RWPE2 (cell line): ENCODE measurements at places on chromosomes 11 and 22.
A peak's percentile ranks its signal among the peaks of the same experiment; 100 is the strongest.

GRCh38 chr11:33258631-33259205 lies 1.5 kb downstream of the HIPK3 start:
- H3K27me3 ChIP-seq = no peaks in the 10 kb centered on the region
- no peaks in the 10 kb centered on the region for H3K36me3 ChIP-seq
- peak overlapping the region; percentile 97 for H3K27ac ChIP-seq
- H3K4me3 ChIP-seq = peak overlapping the region; percentile 82

- H3K27me3 ChIP-seq = peaks cover 19% of the 10 kb centered on the region
- DNase-seq = no peak
- no peaks in the 10 kb centered on the region for H3K36me3 ChIP-seq
- no peaks in the 10 kb centered on the region for H3K4me1 ChIP-seq
Observed at GRCh38 chr22:37824674-37825641, 1.8 kb downstream of the GALR3 start.

DNA sequence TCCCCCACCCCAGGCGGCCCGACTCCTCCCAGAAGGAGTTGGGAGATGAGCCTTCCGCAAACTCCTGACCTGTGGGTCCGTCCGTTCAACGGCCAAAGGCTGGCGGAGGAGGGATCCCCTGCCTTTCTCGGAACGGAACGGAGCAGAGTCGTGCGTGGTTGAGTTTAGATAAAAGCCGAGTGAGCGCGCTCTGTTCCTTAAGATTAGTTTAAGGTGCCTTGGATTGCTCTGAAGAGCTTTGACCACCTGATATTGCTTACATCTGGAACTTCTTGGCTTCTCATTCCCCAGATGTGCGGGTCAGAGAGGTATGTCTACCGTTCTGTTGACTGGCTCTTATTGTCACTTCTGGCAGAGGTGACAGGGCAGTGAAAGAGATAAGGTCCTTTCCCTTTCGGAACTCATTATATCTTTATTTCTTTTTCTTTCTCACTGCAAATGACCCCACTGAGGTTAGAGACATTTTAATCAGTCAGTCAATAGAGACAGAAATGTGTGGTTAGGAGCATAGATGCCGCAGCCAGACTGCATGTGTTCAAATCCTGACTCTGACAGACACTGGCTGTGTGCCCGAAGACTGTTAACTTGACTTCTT lies at the start of gene TRIM6:
Gene TRIM6, plus strand, starts transcription at position 31 of the 595 bp plus-strand sequence. Its CDS starts 261 bp downstream, at position 292.
- peak; percentile 70 for DNase-seq
- peaks cover 20% of the 10 kb centered on the region for H3K4me1 ChIP-seq
- peak within 1 kb of the TSS; percentile 46 for H3K4me3 ChIP-seq

DNA sequence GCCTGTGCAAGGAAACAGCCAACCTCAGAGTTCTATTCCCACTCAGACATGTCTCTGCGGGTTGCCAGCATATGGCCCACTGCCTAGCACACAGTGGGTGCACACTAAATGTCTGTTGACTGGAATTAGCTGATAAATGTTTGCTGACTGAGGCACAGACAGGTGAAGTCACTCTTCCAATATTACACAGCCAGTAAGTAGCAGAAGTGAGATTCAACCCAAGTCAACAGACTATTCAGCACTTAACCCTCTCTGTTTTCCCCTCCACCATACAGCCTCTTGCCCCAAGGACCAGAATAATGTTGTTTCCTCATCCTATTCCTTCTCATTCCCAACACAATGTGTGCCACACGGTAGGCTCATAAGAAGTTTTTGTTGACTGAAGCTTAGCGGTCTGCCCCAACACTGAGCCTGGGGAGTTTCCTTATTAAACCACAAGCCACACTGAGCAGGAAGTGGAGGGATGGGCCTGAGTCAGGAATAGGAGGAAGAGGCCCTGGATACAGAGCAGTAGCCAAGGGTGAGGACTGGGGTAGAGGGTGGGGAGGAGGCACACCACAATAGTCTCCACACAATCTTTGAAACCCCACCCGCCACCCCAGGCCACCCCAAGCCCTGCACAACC lies 15.7 kb upstream of the IL10RA start:
- no peak overlapping the region for H3K4me3 ChIP-seq
- no peaks in the 10 kb centered on the region for H3K4me1 ChIP-seq
- H3K36me3 ChIP-seq = no peaks in the 10 kb centered on the region
- no peak overlapping the region for H3K27ac ChIP-seq
- no peaks in the 10 kb centered on the region for H3K27me3 ChIP-seq

DNA sequence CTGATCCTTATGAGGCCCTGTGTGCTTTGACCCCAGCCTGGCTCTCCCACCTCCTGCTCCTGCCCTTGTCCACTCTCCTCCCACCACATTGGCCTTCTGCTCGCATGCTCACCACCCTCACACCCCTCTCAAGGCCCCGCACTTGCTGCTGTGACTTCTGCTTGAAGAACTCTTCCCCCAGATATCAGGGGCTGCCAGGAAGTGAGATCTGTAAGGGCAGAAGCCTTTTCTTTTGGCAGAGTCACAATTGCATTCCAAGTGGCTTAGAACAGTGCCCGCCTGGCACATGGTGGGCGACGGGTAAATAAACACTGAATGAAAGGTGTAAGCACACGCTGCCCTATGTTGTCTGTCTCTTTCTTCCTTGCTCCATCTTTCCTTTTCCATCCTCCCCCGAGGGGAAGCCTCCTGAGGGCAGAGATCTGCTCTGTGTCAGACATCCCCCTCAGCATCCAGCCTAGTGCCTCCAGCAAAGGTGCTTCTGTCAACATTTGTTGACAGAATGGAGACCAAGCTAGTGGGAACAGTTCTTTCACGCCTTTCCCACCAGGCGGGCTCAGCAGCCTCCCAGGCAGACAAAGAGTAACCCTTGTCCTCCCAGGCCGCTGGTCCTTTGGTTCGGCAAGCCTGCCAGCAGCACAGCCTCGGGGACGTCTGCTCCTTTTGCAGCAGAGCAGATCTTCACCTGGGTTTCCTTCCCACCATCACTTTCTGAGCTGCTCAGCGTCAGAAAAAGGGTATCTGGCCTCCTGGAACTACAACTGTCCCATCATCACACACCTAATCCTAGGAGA lies 10.0 kb upstream of the PEX26 start:
- H3K4me1 ChIP-seq = peaks cover 27% of the 10 kb centered on the region
- H3K36me3 ChIP-seq = no peaks in the 10 kb centered on the region
- DNase-seq = no peak
- no peak overlapping the region for H3K27ac ChIP-seq
- no peak overlapping the region for H3K4me3 ChIP-seq

DNA sequence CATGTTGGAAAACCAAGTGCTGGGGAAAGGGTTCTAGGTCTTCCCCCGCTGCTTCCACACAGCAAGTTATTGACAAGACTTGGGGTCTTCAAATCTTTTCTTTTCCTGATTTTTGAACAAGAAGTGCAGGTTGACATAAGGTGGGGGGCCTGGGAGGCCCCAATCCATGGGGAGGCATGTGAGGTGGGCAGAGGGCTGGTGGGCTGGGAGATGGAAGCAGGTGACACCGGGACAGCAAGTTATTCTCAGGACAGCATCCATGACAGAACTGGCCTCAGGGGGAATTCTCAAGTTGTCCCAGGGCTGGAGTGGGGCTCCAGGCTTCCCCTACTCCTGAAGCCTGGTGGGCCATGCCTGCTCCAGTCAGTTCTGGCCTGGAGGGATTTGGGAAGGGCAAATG lies 5.5 kb downstream of the FGF19 start:
- no peak overlapping the region for H3K4me3 ChIP-seq
- no peak overlapping the region for H3K27ac ChIP-seq
- H3K36me3 ChIP-seq = no peaks in the 10 kb centered on the region
- peaks cover 15% of the 10 kb centered on the region for H3K27me3 ChIP-seq

- H3K27me3 ChIP-seq = no peaks in the 10 kb centered on the region
- H3K4me1 ChIP-seq = no peaks in the 10 kb centered on the region
- peaks cover 3% of the 10 kb centered on the region; the same call in 1 of the 2 replicates for H3K36me3 ChIP-seq
- DNase-seq = no peak
- no peak overlapping the region for H3K4me3 ChIP-seq
Observed at GRCh38 chr11:31397239-31397834, 27.7 kb downstream of the DNAJC24 start.

GRCh38 chr11:87628026-87628580 lies 547.1 kb downstream of the RAB38 start:
- no peaks in the 10 kb centered on the region for H3K36me3 ChIP-seq

DNA sequence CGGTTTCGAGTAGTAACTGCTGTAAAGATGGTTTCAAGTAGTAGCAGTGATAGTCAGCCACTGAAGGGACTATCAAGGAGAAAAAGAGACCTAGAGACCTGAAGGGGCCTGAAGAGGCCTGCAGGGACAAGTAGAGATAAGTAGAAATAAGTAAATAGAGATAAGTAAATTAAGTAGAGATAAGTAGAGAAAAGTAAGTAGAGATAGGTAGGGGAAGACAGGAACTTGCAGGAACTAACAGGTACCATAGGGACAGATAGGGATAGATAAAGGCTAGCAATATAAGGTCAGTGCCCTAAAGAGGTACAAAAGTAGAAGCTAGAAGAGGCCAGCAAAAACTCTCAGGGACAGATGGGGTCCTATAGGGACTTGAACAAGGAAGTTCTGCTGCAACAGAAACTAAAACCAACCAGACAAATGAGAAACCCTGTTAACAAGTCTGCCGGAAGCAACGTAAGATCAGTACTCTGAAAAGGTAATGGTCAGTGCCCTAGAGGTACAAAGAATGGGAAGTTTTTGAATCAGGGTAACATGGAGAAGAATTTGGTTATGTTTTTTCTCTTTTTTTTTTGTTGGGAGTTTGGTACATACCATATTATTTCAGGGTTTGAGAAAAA lies 9.6 kb upstream of the SC5D start:
- H3K4me1 ChIP-seq = no peaks in the 10 kb centered on the region
- no peaks in the 10 kb centered on the region for H3K27me3 ChIP-seq
- no peak overlapping the region for H3K4me3 ChIP-seq
- no peaks in the 10 kb centered on the region for H3K36me3 ChIP-seq
- no peak overlapping the region for H3K27ac ChIP-seq

GRCh38 chr11:10298342-10298741 lies 4.3 kb upstream of the SBF2 start:
- peaks cover 4% of the 10 kb centered on the region; the same call in 1 of the 2 replicates for H3K36me3 ChIP-seq
- H3K4me1 ChIP-seq = peaks cover 16% of the 10 kb centered on the region
- H3K27ac ChIP-seq = no peak overlapping the region
